ENCODE measurements at places on chromosomes 12 and 14.

- no peak for DNase-seq
These were observed 24.1 kb upstream of the TRIM9 start for GRCh38 chr14:51118993-51119392.

- DNase-seq: no peak
These were observed 8.7 kb downstream of the STAC3 start for GRCh38 chr12:57242329-57242690.

DNA sequence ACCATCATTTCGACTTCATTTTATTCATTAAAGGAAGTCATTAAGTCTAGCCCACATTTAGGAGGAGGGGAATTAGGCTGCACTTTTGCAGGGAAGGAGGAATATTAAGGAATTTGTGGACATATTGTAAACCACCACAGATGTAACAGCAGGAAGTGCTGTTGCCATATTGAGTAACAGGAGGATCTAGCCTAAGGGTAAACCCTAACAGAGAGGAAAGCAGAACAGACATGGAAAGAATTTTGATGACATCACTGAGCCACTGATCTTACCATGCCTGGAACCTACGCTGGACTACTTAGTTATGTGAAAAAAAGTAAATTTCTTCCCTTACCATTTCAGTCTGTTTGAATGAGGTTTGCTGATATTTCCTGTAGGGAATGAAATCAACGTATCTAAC lies 100.7 kb upstream of the ATF7IP start:
- DNase-seq: no peak

- DNase-seq: no peak
These were observed 44.4 kb upstream of the CPM start for GRCh38 chr12:68977335-68977734.

DNA sequence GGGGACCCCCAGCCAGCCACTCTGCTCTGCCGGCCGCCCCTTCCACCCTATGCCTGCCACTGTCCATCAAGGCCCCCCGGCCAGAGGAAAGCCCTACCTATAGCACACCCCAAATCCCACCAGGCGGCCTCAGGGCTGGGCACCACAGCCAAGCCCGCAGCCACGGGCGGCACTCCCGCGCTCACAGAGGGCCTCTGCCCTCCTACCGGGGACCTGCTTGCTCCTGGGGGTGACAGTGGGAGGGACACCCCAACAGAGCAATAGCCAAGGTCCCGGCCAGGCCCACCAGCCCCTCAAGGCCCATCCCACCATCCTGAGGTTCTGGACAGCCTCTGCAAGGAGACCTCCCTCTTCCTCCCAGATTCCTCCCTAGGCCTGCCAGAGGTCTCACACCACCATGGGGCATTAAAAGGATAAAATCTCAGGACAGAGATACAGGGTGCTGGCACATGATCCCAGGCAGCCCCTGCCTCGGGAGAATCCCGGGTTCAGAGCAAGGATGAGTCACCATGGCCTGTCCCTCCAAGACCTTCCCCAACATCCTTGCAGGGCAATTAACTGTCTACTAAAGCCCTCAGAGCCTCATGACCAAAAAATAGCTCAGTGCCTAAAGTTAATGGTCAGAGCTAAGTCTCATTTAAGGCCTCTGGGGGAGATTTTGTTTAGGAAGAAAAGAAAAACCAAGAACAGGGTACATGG lies 17.1 kb downstream of the CCDC85C start:
- no peak for DNase-seq

DNA sequence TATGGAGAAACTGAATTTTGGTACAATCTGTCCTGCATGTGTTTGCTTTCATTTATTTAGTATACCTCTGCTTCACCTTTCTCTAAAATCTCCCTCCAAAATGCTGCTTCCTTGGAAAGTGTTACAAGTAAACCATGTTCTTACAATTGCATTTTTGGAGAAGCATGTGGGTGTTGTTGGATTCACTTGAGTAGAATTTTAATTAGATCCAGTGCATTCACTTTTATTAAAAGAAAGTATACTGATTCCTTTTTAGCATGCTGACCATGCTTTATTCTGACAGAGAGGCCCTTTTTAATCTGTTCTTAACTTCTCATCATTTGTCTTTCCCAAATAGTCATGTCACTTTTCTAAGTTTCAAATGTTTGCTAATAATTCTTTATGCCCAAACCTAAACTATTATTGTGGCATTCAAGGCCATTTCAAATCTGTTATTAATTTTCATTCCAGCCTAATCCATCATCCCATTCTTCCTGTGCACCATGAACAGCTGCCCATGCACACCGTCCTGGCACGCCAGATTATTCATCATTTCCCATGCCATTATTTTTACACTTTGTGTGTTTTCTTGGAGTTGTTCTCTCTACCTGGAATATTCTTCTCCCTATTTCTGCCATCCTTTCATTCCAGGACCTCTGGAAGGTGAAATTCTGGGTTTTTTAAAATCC lies 90.7 kb downstream of the METTL25 start:
- no peak for DNase-seq

GRCh38 chr12:107760207-107760808 lies 629 bp downstream of the PRDM4 start:
- DNase-seq: peak; percentile 15

GRCh38 chr14:53793790-53794505 lies 162.7 kb downstream of the BMP4 start:
- no peak for DNase-seq

DNA sequence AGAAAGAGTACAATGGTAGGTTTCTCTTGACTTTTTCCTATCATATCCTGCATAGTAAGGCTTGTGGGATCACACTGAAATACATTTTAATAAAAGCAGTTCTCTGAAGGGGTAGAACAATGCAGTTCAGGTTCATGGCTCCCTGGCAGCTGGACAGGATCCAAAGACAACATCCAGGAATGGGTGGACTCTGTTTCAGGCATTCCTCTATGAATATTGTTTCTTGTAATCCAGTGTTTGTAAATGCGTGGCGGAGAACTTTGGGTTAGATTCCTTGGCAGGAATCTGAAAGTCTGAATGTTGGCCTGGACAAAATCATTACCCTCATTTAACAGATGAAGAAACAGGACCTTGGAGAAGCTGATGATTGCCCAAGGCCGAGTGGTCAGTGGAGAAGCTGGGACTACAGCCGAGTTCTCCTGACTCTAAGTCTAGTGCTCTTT lies 43.5 kb downstream of the SYNE2 start:
- no peak for DNase-seq

- DNase-seq: no peak
These were observed 37.1 kb downstream of the RIMKLB start for GRCh38 chr12:8734873-8735381.

DNA sequence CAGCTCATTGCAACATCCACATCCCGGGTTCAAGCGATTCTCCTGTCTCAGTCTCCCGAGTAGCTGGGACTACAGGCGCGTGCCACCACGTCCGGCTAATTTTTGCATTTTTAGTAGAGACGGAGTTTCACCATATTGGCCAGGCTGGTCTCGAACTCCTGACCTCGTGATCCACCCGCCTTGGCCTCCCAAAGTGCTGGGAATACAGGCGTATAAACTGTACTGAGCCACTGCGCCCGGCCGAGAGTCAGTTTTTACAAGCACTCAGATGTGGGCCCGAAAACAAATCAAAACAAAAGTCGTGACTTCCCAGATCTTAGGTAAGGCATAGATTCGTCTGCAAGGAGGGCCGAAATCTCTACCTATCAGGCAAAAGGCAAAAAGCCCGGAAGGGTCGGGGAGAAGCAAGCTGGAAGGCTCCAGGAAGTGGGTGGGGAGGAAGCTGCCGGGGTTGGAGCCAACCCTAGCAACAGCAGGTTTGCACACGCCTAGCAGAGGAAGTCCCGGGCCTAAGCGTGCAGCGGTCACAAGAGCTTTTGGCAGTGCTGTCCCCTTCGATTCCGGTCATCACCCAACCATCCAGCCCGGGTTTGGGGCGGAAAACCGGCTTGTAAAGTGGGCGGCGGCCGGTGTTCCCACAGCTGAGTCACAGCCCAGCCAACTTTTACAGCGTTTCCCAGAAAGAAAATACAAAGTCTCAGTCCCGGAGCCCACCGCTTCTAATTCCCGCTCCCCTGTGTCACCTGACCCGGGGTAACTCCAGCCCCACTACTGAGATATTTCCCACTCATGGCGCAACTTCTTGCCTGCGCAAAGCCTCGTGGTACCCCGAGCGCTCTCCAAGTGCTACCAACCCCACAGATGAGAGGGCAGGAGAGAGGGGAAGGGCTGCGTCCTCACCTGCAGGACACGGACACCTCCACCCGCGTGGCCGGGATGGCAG lies 583 bp downstream of the CPNE8 start:
- DNase-seq: peak; percentile 24

GRCh38 chr12:2225696-2226095 lies 172.9 kb downstream of the CACNA1C start:
- no peak for DNase-seq

- no peak for DNase-seq
These were observed 53.2 kb downstream of the B4GALNT3 start for GRCh38 chr12:512933-513332.

GRCh38 chr12:70948976-70949336 lies 28.4 kb upstream of the PTPRR start:
- DNase-seq: no peak

DNA sequence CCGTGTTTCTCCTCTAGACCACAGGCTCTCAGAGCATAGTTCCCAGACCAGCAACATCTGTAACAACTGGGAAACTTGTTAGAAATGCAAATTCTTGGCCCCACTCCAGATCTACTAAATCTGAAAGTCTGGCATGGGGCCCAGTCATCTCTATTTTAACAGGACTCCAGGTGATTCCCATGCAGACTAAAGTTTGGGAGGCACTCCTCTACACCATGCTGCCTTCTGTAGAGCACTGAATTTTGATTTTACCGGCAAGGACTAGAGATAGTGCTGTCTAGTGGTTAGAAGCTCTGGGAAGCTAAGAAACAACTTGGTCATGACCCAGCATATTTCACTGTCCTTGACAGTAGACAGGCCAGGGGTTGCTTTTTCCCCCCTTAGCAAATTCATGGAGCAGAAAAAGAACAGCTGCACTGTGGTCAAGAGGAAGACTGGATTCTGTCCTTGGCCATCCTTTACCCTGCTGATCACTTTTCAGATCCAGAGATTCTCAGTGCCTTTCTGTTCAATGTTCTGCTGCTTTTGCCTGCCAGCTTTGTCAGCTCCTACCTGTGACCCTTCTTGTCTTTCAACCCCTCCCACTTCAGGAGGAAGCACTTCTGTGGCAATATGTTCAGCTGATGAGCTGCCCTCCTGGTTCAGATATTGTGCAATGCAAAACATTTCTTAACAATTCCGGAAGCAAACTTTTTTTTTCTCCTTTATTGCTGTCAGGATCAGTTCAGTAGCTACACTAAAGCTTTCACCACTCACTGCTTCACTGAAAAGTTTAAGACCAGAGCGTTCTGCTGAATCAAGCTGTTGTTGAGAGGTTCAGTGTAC lies 133.8 kb upstream of the NUDT4 start:
- no peak for DNase-seq

GRCh38 chr14:95761436-95761835 lies 47.5 kb upstream of the TCL1A start:
- no peak for DNase-seq

GRCh38 chr14:30221546-30221945 lies 293.9 kb upstream of the PRKD1 start:
- DNase-seq: no peak

DNA sequence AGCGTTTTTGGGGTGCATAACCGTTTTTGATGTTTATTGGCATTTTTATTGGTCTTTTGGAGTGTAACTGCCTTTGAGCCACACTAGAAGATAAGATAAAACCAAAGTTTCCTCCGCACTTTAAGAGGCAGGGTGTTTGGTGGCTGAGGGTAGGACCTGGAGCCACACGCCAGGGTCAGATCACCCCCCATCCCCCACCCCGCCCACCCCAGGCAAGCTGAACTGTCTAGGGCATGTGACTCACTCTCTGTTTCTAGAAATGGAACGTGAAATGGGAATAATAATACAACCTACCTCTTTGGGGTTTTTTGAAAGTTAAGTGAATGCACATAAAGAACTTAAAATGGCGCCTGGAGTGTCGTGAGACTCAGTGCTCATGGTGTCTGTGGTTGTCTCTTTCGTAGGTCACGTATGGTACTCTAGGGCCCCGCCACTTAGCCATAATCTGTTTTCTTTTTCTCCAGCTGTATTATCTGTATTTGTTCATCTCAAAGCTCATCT lies 56.0 kb downstream of the PPP2R5C start:
- no peak for DNase-seq

DNA sequence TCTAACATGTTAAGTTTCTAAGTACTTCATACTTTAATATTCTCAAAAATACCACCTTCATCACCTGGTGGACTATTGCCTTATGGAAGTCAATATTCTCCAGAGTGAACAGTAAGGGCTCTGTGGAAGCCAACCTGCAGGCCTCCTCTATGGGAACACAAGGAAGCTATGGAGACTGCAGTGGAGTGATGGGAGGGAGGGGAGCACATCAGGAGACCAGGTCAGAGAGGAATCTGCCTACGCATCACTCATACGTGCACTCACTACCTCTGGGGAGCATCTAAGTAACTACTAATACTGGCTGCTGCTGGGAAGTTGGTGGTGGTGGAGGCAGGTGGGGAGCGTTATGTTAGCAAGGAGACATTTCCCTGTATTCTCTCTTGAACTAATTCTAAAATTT lies 19.9 kb downstream of the HECTD4 start:
- no peak for DNase-seq

DNA sequence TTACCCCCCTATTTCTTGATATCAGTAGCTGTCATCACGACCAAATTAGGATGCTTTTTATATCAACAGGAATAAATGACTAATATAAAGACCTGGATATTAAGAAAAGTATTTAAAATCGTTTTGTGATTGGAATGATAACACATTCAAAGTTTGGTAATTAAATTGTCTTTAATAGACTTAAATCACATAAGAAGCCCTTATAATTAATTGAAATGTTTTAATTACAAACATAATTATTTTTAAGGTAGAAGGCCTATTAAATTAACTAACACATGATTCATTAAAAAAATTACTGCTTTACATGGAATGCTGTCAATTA lies 412.4 kb downstream of the FUT8 start:
- no peak for DNase-seq

DNA sequence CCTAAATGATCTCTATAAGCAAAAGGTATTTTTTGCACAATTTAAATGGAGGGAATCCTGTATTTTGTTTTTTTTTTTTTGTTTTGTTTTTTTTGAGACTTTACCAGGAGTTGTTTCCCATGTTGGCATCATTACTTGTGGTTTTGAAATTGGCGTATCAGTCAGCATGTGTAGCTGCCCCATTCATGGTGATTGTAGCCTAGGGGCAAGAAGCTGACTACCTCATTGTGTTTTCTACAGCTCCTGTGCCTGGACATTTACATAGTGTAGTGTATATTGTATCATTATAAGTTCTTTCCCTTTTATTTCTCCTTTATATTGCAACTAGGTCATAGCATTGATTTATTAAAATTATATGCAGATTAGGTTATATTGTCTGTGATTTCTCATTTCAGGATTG lies 24.5 kb downstream of the SAMD4A start:
- DNase-seq: no peak

DNA sequence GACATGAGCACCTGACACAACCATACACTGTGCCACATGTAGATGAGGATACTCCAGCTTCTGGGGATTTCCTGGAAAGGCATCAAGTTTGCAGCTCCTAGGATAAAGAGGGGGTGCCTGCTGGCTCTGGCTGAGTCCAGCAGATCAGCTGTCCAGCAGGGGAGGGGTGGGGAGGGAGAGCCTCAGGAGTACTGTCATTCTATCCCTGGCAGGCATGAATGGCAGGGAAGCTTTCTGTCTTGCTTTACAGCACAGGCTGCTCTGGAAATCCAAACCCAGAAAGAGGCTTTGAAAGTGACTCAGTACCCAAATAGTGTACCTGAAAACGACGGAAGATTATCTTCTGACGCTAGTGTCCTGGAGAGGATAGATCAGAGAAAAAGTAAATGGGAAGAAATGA lies 32.2 kb downstream of the SLC8A3 start:
- DNase-seq: no peak

GRCh38 chr14:100660882-100661635 lies 65.6 kb upstream of the DLK1 start:
- no peak for DNase-seq

- no peak for DNase-seq
These were observed 51.2 kb downstream of the TESPA1 start for GRCh38 chr12:54933376-54933775.
